Effector memory CD4-positive, alpha-beta T cell (primary cell): ENCODE measurements at places on chromosomes 7 and 10.

DNA sequence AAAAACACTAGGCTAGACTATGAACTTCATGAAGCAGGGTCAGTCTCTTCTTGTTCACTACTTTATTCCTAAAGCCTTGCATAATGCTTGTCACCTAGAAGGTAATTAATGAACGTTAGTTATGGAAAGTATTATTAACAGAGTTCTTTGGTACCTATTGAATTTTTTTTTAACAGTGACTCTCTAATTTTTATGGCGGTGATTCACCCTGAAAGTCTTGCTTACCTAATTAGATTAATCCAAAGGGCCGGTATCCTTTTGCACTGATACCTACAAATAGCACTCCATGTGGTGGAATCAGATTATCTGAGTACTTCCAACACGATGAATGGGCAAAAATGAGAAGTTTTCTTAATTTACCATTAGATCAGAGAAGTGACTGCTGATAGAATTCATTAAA is 31.7 kb downstream of the STAM start:
- DNase-seq, result no peak

GRCh38 chr10:69477968-69478597 is 26.8 kb downstream of the TSPAN15 start:
- no peak for DNase-seq

- no peak for DNase-seq
These were observed 121.6 kb downstream of the C10orf105 start for GRCh38 chr10:71597821-71598498.

- DNase-seq, result no peak
These were observed 252.7 kb upstream of the ETV1 start for GRCh38 chr7:14242175-14242574.

- no peak for DNase-seq
These were observed 507 bp downstream of the STN1 start for GRCh38 chr10:103917302-103918052.

GRCh38 chr7:41886262-41886900 is 183.5 kb upstream of the INHBA start:
- no peak for DNase-seq

DNA sequence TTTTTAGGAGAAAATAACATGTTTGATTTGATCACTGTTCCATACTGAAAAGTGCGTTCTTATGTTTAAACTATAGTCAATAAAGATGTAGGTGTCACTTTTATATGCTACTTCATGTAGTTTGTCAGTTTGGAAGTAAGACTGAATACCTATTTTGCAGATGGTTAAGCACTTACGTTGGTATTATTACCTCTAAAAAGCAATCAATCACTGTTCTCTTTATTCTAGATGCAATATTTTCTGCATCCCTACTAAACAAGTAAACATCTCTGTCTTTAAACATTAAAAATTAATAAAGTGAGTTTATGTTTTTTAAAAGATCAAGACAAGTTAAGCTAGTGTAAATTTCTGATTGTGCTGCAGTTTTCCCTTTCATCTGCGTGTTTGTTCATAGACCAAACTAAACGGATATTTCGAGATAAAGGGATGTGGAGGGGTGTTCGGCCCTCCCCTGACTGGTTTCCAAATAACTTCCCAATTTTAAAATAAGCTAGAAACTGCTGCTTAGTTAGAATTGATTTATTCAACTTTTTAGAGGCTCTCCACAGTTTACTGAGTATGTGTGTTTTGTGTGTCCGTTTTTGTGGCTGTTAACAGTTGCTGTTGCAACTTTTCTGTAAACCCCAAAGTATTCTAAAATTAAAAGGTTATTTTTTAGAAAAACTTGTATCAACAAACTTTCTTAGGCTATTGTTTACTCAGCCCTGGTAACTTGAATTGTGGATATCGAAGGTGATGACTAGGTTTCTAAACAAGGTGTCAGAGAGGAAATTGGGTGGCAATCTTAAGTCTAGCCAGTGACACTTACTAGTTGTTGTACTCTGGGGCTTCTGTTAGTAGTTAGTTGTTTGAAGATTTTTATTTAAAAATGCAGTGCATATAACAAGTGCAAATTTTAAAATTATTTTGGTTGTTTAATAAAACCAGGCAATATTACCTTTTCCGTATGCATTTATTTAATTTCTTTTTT is 974 bp downstream of the KIF11 start:
- DNase-seq, result no peak
